ENCODE measurements at places on chromosomes 6 and 20.

- no peak for DNase-seq
Measured at GRCh38 chr20:34859367-34859766, 13.3 kb downstream of the GGT7 start.

GRCh38 chr6:16533721-16534136 lies 227.5 kb downstream of the ATXN1 start:
- DNase-seq: no peak

- no peak for DNase-seq
Measured at GRCh38 chr20:5267092-5267491, 49.7 kb downstream of the PROKR2 start.

- no peak for DNase-seq
Measured at GRCh38 chr20:64092258-64093012, 8.2 kb upstream of the LKAAEAR1 start.

DNA sequence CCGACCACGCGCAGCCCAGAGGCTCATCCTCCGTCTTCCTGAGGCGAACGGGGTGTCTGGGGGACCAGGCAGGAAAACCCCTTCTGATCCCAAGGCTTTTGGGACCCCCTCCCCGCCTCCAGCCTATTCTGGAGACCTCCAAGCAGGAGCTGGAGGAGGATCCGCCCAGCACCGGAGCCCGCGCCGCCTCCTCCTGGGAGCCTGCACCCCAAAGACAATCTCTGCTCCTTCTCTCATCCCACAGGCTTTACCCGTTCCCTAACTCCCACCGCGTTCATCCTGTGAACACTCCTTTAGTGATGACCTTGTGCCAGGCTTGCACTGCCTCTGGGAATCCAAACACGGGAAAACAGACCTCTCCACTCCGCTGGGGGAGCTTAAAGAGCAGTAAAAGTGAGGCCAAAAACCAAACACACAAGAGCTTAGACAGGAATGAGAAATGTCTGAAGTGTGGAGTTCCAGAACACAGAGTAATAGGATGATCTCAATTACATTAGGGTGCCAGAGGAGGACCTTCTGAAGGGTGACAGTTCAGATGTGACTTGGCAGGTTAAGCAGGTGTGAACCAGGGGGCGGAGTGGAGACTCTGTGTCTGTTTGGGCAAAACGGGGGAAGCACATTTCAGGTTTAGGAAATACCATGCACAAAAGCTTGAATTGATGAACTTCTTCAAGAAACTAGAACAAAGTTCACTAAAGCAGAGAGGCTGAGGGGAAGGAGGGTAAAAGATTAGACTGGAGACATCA lies 7.6 kb downstream of the HLA-DRB5 start:
- DNase-seq: no peak

- no peak for DNase-seq
Measured at GRCh38 chr6:84522135-84522549, 242.3 kb downstream of the TBX18 start.

DNA sequence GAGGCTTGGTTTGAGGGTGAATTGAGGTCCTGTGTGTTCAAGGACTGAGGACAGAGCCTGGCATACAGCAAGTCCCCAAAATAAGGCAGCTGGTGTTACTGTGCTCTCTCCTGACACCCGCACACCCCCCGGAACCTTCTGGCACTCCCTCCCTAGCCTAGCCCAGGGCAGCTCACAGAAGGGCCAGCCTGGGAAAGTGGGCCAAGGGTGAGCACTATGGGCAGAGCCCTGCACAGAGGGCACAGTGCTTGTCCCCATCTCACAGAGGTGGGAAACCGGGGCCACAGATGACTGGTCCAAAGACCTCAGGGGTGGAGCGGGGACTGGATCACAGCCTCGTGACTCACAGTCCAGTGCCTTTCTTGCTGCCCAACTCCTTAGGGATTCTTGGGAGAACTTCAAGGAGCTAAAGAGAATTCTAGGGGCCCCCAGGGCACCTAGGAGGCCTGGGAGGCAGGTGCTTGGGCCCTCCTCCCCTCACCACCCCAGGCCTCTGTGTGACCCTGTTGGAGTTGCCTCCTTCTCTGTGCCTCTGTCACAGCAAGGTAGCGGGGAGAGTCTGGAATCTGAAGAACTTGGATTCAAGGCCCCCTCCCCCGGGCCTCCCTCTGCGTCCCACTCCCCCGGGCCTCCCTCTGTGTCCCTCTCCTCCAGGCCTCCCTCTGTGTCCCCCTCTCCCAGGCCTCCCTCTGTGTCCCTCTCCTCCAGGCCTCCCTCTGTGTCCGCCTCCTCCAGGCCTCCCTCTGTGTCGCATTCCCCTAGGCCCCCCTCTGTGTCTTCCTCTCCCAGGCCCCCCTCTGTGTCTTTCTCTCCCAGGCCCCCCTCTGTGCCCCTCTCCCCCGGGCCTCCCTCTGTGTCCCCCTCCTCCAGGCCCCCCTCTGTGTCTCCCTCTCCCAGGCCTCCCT lies 13.5 kb downstream of the DLGAP4 start:
- DNase-seq: no peak

All from NCI-H187 (cell line).